ENCODE measurements at places on chromosomes 5 and 9.

DNA sequence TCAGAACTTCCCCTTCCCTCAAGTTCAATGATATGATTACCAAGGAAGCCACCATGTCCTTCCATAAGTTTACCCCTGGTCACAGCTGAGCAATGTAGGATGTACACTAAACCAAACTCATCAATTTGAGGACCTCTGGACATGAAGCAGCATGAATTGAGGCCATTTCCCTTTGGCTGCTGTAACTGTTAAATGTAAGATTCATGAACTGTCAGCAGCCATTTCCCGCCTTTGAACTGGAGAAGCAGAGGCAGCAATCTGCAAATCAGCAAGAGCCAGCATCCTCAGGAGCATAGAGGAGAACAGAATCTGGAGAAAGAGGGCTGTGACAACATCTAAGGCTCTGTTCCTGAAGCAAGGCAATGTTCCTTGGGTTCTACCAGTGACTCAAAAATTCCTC is 104.3 kb upstream of the PTGER4 start:
- DNase-seq, result no peak

DNA sequence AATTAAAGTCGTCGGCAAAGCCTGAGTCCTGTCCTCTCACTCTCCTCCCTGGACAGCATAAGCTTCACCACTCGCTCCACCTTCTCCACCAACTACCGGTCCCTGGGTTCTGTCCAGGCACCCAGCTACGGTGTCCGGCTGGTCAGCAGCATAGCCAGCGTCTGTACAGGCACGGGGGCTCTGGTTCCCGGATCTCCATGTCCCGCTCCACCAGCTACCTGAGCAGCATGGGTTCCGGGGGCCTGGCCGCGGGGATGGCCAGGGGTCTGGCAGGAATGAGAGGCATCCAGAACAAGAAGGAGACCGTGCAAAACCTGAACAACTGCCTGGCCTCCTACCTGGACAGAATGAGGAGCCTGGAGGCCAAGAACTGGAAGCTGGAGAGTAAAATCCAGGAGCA is 1.7 kb upstream of the XPA start:
- DNase-seq, result no peak

- no peak for DNase-seq
Observed at GRCh38 chr5:135053278-135053677, 19.2 kb upstream of the PITX1 start.

GRCh38 chr5:120017513-120017912 is 388.2 kb downstream of the FAM170A start:
- DNase-seq, result no peak

Data from stomach (tissue), 19 donors.